ENCODE measurements at places on chromosomes 2 and 18. TPM values are rescaled to one million over a fixed set of nuclear protein-coding genes. Genes with fewer than 3 reads are reported as not detected.

DNA sequence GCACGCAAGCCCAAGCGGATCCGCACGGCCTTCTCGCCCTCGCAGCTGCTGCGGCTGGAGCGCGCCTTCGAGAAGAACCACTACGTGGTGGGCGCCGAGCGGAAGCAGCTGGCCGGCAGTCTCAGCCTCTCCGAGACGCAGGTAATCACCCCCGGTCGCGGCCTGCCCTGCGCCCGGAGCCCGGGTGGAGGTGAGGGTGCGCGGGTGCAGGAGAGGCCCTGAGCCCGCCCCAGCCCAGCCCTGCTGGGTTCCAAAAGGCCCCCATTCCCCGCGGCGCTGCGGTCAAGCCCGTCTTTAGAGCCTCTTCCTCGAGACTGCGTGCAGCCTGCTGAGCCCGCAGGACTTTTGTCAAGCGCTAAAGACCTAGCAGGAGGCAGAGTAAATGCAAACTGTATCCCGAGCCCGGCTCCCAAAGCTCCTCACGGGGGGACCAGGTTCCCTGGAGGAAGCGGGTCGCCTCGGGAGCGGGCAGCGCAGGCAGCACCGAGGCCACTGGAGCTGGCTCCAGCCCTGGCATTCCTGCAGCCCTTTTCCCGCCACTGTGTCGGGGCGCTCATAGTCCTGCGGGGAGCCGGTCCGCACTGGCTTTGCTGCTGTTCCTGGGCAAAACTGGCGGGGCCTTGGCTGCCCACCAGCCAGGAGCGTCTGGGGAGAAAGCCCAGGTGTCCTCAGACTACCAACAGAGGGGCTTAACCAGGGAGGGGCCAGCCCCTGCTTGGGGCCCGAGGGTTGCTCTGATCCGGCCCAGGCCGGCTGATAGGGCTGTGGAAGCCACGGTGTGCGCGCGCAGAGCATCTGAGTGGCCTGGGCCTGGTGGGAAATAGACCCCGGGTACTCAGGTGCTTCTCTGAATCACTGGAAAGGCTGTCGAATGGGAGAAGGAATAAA is 7.3 kb downstream of the EMX1 start:
- DNase-seq, result no peak

GRCh38 chr2:205849136-205849535 is 166.8 kb downstream of the NRP2 start:
- DNase-seq, result no peak

ANKRD30BL gene
- total RNA-seq, result not detected

LNPK gene
- total RNA-seq, result 22.1 TPM

WNT10A gene
- 6.1 TPM for total RNA-seq
